ENCODE measurements at places on chromosomes 16 and 17.

GRCh38 chr16:79182616-79183015 is 417.9 kb downstream of the MAF start:
- no peak for DNase-seq

- DNase-seq: no peak
Measured at GRCh38 chr17:67246403-67246652, 1.3 kb upstream of the HELZ start.

DNA sequence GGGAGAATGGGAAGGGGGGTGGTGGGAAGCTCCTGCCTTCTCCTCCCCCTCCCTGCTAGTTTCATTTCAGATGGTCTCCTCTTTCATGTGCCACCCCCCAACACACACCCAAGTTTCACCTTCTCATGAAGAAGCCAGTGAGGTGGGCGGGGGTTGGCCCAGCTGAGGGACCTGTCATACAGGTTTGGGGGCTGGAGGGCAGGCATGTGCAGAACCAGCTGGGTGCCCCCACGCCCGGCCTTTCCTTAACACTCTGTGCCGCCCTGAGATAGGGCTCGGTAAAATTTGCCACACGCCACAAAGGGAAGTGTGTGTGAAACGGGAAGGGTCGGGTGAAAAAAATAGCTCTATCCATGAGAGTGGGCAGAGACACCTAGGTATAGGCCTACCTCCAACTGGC is 57.4 kb downstream of the PIPOX start:
- no peak for DNase-seq

GRCh38 chr16:89402962-89403361 is 87.4 kb downstream of the ANKRD11 start:
- no peak for DNase-seq

GRCh38 chr16:57801098-57801808 is 1.0 kb downstream of the KIFC3 start:
- no peak for DNase-seq

GRCh38 chr16:8656376-8656775 is 18.0 kb upstream of the ABAT start:
- no peak for DNase-seq

- DNase-seq: no peak
Measured at GRCh38 chr16:89431158-89431584, 59.2 kb downstream of the ANKRD11 start.

GRCh38 chr17:56020369-56020768 is 132.9 kb upstream of the ANKFN1 start:
- no peak for DNase-seq

DNA sequence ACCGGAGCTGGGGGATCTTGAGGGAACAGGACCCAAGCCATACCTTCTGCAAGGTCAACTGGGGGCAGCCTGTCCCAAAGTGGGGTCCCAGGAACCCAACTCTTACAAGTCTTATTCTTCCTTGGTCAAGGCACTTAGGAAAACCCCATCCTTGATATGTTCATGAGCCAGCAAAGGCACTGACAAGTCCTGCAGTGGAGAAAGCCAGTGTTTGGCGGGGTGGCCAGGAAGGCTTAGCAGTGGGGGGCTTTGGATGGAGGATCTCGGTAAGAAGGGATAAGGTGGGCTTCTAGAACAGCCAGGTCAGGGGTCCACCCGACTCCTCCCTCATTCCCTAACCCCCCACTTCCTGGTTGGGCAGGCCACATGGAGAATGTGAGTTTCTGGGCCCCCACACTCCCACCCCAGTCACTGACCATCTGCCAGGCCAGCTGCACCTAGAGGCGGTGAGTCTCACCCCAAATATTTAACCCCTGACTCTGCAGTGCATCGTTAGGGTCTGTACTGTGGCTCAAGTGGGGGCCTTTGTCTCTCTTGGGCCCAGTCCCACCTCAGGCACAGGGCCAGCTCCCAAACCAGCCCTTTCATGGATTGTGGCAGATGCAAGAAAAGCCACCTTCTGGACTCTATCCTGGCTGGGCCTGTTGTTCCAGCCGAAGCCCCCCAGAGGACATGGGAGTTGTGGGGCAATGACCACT is 22.3 kb downstream of the PPL start:
- DNase-seq: no peak

DNA sequence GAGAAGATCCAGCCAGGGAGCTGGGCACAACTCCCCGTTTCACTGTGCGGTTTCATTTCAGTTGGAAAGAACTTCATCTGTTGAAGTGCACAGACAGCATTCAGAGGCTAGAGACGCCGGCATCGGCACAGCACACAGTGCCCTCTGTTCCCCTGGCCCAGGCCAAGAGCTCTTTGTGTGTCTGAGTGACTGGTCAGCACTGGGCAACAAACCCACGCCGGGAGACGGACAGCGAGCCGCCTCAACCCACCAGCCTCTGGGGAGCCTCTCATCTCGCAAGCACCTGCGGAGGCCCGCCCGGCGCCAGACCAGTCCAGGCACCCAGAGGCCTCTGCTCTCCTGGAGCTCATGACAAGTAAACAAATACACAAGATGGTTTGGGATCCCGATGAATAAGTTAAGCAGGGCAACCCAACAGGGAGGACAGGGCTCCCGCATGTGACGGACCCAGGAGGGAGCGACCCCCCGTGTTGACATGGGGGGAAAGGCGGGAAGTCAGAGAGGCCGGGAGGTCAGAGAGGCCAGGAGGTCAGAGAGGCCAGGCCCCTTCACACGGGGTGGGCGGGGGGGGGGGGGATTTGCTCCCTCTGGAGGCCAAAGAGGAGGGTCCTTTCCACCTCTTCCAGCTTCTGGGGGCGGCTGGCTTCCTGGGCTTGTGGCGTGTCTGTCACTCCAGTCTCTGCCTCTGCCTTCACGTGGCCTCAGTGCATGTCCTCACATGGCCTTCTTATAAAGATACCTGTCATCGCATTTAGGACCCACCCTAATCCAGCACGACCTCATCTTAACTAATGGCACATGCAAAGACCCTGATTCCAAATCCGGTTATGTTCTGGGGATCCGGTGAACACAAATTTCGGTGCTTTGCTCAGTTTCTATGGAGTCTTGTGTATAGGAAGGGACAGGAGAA is 25.8 kb upstream of the KLHDC4 start:
- DNase-seq: peak; percentile 41

DNA sequence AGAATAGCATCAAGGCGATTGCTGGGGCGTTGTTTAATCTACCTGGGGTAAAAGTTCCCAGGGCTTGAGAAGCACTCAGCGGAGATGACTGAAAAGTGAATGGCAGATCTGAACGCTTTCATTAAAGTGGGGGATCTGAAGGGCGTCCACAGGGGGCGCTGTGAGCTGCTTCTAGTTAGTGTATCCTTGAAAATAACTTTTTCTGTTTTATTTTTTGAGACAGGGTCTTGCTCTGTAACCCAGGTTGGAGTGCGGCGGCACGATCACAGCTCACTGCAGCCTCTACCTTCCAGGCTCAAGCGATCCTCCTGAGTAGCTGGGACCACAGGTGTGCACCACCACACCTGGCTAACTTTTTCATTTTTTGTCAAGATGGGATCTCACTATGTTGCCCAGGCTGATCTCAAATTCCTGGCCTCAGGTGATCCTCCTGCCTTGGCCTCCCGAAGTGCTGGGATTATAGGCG is 360.4 kb downstream of the SEC14L1 start:
- no peak for DNase-seq

GRCh38 chr16:57167953-57168352 is 17.9 kb downstream of the PSME3IP1 start:
- DNase-seq: peak; percentile 47

DNA sequence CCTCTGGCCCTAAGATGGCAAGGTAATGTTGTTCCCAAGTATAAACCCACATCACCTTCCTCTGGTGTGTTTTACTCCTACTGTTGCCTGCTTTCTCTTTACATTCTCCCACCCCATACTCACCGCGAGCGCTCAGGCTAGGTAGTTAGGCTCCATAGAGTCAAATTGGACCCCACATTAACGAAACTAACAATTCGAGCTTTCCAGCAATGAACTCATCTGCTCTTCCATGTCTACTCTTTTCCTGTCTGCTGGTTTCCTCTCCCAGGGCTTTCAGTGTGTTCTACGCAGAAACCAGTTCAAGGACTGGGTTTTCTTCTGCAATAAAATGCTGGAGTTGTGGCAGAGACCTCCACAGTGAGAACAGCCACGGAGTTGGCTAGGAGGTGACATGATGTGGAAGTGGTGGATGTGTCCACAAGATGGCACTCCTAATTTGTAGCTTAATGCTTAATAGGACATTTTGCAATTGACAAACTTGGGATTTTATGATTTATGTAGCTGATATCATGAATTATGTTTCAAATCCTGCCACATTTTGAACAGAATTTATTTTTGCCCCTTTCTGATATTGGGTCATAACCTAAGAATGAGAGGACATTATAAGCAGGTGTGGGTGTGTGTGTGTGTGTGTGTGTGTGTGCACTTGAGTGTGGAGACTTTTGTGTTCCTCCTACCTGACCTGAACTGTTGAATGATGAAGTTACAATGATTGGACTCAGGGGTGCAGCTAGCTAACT is 2.2 kb upstream of the UQCRC2 start:
- peak; percentile 39 for DNase-seq

GRCh38 chr16:14509675-14510132 is 120.4 kb downstream of the PARN start:
- no peak for DNase-seq

- DNase-seq: no peak
Measured at GRCh38 chr16:27520982-27521673, 28.6 kb downstream of the GTF3C1 start.
